ENCODE measurements at places on chromosomes 3 and 15.

DNA sequence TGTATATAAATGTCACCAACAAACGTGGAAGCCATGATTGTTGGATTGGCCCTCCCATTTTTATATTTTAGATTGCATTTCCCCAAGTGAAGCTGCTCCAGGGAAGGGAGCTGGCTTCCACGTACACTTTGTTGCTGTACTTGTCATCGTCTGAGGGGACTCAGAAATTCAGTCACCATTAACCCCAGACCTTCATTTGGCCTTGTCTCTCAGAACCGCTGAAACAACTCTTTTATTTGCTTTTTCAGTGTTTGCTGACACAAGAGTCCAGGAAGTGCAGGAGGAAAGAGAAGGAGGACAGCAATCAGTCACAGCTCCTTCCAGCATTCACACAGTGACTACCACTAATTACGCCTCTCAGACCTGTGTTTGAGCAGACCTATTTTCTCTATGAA is 276.5 kb downstream of the TBL1XR1 start:
- no peak for DNase-seq

GRCh38 chr3:131033480-131034080 is 6.9 kb downstream of the NEK11 start:
- no peak for DNase-seq

DNA sequence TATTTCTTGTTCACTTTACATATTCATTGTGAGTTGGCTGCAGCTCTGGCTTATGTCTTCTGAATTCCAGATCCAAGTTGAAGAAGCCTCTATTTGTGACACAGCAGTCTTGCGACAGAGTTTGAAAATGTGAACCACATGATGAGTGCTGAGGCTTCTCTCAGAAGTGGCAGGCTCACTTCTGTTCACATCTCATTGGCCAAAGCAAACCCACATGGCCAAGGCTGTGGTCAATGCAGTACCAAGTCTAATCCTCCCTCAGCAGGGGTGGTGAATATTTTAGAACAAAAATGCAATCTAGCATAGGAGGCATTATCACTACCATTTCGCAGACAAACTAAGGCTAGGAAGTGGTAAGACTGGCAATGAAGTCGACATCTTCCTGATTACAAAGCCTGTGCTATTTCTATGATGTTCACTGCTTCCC is 45.2 kb downstream of the CDCP1 start:
- DNase-seq, result peak; percentile 14

DNA sequence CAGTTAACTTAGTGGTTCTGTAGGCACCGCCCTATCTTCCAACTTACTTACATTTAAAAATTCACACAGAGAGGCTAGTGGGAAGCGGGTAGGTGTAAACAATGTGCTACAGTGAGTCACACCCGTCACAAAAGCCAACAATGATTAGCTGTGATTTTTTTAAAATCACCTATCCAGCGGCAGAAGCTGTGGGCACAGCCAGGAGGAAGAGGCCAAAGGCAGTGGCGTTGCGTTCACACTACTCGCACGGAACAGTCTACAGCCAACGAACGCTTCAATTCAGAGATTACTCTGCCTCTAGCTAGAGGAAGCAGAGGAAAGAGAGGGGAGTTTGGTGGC is 2.5 kb upstream of the NLGN1 start:
- DNase-seq, result no peak

- no peak for DNase-seq
These were observed 40.9 kb downstream of the STAG1 start for GRCh38 chr3:136711277-136711676.

All from stimulated activated CD4-positive, alpha-beta T cell treated with anti-CD3 and anti-CD28 coated beads, Interleukin-1b, Interleukin-23, amount 100 ng/mL, for 48 hours (primary cell).